Calu3 (cell line): ENCODE measurements at places on chromosomes 11 and 22. TPM values are rescaled to one million over a fixed set of nuclear protein-coding genes. Genes with fewer than 3 reads are reported as not detected.
A peak's percentile ranks its signal among the peaks of the same experiment; 100 is the strongest.

Gene MUC6
- 0.73 and 4.6 TPM in 2 replicates for total RNA-seq

Gene OR51B2
- not detected in 2 replicates for total RNA-seq

Gene ANO1
- total RNA-seq, result 10.4 and 17.8 TPM in 2 replicates

Gene DEUP1
- total RNA-seq, result not detected in 2 replicates

- peak overlapping the region; percentile 92 for H3K27ac ChIP-seq
- H3K4me3 ChIP-seq, result peak overlapping the region; percentile 34
- H3K4me1 ChIP-seq, result peaks cover 74% of the 10 kb centered on the region
- peaks cover 75% of the 10 kb centered on the region for H3K36me3 ChIP-seq
- DNase-seq, result peak; percentile 68
- no peaks in the 10 kb centered on the region for H3K27me3 ChIP-seq
These were observed 34.1 kb downstream of the CD44 start for GRCh38 chr11:35173011-35173511.

DNA sequence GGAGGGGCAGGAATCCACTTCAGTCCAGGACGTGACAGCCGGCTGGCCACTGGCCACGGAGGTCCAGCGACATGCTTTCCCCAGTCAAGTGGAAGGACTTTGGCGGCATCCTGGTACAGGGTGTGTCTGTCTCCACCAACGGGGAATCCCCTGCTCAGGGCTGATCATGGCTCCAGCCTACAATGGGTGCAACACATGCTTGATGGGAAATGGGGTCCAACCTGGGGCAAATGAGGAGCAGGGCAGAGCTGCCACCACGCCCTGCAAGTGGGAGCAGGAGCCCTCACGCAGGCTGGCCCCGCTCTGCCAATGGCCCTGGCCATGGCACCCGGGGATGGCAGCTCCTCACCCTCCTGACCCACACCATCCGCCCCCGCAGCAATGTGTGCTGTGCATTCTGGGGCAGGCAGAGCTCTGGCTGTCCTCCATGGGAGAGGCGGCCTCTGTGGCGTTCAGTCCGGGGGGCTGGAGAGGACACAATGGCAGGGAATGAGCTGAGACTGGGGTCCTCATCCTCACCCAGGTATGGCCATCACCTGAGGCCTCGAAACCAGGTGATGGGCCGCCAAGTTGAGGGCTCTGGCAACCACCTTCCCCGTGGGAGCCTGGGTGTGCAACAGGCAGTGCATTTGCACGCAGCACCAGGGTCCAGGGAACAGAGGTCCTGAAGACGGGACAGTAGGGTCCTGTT, 5.8 kb upstream of the SEPTIN5 start:
- H3K27ac ChIP-seq, result no peak overlapping the region
- H3K27me3 ChIP-seq, result peaks cover 76% of the 10 kb centered on the region
- no peak overlapping the region for H3K4me3 ChIP-seq
- DNase-seq, result no peak
- no peaks in the 10 kb centered on the region for H3K4me1 ChIP-seq

- no peaks in the 10 kb centered on the region for H3K36me3 ChIP-seq
- DNase-seq, result no peak
- H3K4me3 ChIP-seq, result no peak overlapping the region
- peaks cover 15% of the 10 kb centered on the region for H3K4me1 ChIP-seq
- peak overlapping the region; percentile 12 for H3K27ac ChIP-seq
These were observed 18.7 kb upstream of the FBLN1 start for GRCh38 chr22:45483918-45484499.

- no peak for DNase-seq
- H3K36me3 ChIP-seq, result no peaks in the 10 kb centered on the region
- no peak overlapping the region for H3K4me3 ChIP-seq
- no peaks in the 10 kb centered on the region for H3K4me1 ChIP-seq
- H3K27me3 ChIP-seq, result no peaks in the 10 kb centered on the region
- no peak overlapping the region for H3K27ac ChIP-seq
These were observed 370.2 kb downstream of the AASDHPPT start for GRCh38 chr11:106447631-106448191.

- DNase-seq, result no peak
- H3K36me3 ChIP-seq, result peaks cover 8% of the 10 kb centered on the region
- H3K27ac ChIP-seq, result no peak overlapping the region
These were observed 5.7 kb downstream of the PANX2 start for GRCh38 chr22:50175921-50176849.

DNA sequence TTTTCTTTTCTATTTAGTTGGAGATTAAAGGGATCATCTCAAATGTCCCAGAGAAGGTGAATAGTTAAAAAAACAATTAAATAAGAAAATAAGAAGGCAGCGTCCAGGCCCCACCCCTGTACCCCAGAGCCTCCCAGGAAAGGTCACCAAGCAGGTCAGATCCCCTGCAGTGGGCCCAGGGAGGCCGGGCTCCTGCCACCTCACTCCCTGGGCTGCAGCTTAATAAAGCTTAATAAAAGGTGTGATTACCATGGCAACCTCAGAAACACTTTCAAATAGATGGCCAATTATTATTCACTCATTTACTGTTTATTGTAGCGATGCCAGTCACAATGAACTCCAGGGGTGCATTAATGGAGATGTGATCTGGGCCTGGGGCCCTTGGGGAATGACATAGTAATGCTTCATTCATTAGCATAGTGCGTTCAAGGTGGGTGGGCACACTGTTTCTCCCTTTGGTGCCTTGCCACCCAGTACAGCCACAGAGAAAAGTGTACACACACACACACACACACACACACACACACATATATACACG, 386.2 kb downstream of the CADM1 start:
- DNase-seq, result no peak
- H3K36me3 ChIP-seq, result peaks cover under 1% of the 10 kb centered on the region
- peaks cover 25% of the 10 kb centered on the region for H3K27me3 ChIP-seq
- no peaks in the 10 kb centered on the region for H3K4me1 ChIP-seq
- no peak overlapping the region for H3K4me3 ChIP-seq

GRCh38 chr22:39665229-39665628, 94.7 kb downstream of the CACNA1I start:
- no peak overlapping the region for H3K4me3 ChIP-seq
- no peak for DNase-seq
- H3K27ac ChIP-seq, result no peak overlapping the region
- peaks cover 7% of the 10 kb centered on the region for H3K36me3 ChIP-seq
